Mammary epithelial cell (primary cell): ENCODE measurements at places on chromosomes 12 and 14. TPM values are rescaled to one million over a fixed set of nuclear protein-coding genes. Genes with fewer than 3 reads are reported as not detected.

GRCh38 chr14:52987042-52987441, 36.2 kb upstream of the FERMT2 start:
- DNase-seq, result no peak

DNA sequence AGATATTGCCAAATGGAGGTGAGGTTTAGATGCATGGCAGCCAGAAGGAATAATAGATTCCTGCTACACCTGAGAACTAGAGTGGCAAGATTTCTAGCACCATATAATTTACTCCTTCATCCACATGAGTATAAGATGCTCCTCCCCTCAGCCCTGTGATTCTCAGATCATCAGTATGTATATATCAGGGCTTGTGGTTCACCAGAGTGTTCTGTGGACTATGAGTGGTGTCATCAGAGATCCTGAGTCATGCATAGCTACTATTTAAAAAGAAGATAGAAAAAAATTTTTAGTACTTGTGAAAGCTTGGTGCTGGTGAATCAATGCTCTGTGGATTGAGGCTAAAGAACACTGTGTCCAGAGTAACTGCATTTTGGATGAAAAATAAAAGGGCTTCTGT, 285.9 kb downstream of the BMP4 start:
- DNase-seq, result peak; percentile 88

The MANSC1 gene
- 7.2 TPM for total RNA-seq

The AREL1 gene
- 30.2 and 39.3 TPM in 2 replicates for total RNA-seq

The RASSF8 gene
- total RNA-seq, result 31.3 TPM

The KRT6B gene
- total RNA-seq, result 1,405 and 1,675 TPM in 2 replicates

The AMHR2 gene
- total RNA-seq, result not detected in 2 replicates

The CLEC2A gene
- total RNA-seq, result not detected in 2 replicates
